ENCODE measurements at places on chromosomes 12 and 14.

DNA sequence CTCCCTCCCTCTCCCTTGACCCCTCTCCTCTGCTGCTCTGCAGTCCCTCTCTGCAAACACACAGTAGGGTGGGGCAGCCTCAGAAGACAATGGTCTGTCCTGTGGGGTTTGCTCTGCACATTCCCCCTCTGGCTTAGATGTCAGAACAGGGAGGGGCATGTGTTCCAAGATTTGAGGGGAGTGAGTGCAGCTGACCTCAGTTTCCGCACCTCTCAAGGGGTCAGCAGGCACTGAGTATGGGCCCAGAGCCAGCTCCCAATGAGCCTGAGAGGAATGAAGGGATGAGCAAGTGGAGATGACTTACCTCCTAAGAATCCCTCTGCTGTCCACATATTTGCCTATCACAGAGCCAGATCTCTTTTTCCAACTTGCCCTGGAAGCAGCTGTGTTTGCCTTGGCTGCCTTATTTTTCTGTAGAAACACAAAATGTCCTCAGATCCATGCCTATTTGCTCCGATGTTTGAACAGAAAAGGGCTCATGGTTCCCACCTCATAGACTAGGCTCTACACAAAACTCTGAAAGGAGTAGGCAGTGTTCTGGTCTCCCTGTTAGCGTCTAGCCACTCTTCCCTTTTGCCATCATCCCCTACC is 111.4 kb downstream of the CRACR2A start:
- no peak for DNase-seq

- DNase-seq = no peak
Observed at GRCh38 chr12:28355161-28355560, 164.9 kb downstream of the CCDC91 start.

- no peak for DNase-seq
Observed at GRCh38 chr14:95193081-95193480, 35.8 kb upstream of the DICER1 start.

- DNase-seq = no peak
Observed at GRCh38 chr12:26231470-26231869, 36.1 kb downstream of the SSPN start.

DNA sequence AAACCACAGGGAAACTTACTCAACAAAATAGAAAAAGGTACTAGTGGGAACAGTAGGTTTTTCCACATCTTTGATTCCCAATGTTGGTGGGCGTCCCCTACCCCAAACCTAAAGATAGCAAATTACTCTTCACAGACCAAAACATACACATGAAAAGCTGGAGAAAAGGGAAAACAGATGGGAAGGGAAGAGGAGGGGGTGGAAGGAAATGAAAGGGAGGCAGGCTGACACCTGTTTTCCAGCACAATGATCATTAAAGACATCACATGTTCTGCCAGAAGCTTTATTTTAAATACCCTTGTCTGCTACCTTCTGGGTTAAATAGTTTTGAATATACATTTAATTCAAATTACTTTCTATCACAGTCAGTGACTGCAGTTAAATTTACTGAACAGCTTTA is 1617.9 kb upstream of the SEL1L start:
- no peak for DNase-seq

- DNase-seq = no peak
Observed at GRCh38 chr12:86496595-86496994, 240.4 kb upstream of the MGAT4C start.

- no peak for DNase-seq
Observed at GRCh38 chr12:54146506-54147145, 42.2 kb downstream of the SMUG1 start.

DNA sequence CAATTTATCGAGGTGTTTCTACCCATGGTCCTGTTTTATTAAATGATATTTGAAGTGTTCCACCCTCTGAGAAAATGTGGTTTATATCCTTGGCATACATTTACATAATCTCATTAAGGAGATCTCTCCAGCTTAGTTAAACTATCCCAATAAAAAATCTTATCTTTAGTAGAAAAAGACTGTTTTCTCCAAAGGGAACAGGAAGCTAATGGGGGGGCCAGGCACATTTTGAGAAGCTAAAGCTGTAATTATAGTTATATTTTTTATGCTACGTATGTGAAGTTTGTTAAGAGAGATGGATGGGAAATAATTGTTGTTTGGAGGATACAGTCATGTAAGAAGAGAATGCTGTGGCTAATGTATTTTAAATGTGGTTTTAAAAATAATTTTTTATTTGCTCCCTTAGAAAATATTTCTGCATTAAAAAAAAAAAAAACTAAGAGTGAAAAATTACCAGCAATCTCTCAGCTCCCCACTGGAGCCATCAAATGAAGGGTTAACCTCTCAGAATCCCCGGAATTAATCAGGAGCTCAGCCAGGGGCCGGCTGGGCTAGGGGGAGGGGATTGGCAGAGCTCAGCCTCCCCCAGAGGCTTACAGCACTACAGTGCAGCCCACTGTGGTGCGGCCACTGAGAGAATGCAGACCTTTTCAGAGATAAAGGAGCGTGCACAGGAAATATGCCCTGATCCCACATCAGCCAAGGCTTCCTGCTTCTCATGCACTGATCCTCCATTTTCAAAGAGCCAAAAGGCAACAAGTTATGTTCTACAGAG is 185.8 kb downstream of the EGLN3 start:
- DNase-seq = no peak

GRCh38 chr14:65594153-65594881 is 181.8 kb downstream of the FUT8 start:
- DNase-seq = no peak

DNA sequence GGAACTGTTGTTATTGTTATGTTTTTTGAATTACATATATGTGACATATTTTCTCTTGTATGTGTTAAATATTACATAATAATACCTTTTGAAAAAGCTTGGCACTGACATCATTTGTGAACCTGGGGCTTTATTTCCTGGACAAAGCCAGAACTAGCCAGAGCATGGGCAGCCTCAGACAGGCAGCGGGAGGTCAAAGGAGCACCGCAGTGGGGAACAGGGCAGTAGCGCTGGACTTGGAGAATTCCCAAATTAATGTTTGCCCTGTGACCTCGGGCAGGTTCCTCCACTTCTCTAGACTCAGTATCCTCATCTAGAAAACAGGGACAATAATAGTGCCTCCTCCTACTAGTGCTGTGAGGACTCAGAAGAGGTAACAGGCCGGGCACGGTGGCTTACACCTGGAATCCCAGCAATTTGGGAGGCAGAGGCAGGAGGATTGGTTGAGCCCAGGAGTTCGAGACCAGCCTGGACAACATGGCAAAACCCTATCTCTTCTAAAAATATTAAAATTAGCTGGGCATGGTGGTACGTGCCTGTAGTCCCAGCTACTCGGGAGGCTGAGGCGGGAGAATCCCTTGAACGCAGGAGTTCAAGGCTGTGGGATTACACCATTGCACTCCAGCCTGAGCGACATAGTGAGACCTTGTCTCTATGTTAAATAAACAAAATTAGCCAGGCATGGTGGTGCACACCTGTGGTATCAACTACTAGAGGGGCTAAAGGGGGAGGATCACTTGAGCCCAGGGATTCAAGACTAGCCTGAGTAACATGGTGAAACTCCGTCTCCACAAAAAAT is 27.3 kb upstream of the ITPK1 start:
- no peak for DNase-seq

DNA sequence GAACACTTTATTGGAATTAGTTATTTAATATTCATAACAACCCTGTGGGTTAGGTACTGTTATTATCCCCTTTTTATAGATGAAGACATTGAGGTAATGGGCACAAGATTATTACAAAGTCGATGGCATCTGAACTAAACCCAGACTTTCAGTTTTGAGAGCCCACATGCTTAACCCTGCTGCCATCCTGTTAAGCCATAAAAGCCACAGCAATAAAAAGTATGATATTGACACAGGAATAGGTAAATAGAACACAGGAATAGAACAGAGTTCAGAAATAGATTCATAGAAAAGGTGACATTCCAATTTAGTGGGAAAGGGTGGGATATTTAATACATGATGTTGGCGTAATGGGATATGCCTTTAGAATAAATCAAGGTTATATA is 119.8 kb downstream of the SLC38A1 start:
- no peak for DNase-seq

- DNase-seq = no peak
Observed at GRCh38 chr14:102795060-102795925, 18.0 kb downstream of the TRAF3 start.

- DNase-seq = no peak
Observed at GRCh38 chr12:46744283-46744682, 81.5 kb downstream of the SLC38A4 start.

- no peak for DNase-seq
Observed at GRCh38 chr14:31572955-31573354, 11.8 kb downstream of the NUBPL start.

- no peak for DNase-seq
Observed at GRCh38 chr12:123801573-123802178, 39.6 kb downstream of the DNAH10 start.

- no peak for DNase-seq
Observed at GRCh38 chr12:13900718-13901117, 80.7 kb downstream of the GRIN2B start.

DNA sequence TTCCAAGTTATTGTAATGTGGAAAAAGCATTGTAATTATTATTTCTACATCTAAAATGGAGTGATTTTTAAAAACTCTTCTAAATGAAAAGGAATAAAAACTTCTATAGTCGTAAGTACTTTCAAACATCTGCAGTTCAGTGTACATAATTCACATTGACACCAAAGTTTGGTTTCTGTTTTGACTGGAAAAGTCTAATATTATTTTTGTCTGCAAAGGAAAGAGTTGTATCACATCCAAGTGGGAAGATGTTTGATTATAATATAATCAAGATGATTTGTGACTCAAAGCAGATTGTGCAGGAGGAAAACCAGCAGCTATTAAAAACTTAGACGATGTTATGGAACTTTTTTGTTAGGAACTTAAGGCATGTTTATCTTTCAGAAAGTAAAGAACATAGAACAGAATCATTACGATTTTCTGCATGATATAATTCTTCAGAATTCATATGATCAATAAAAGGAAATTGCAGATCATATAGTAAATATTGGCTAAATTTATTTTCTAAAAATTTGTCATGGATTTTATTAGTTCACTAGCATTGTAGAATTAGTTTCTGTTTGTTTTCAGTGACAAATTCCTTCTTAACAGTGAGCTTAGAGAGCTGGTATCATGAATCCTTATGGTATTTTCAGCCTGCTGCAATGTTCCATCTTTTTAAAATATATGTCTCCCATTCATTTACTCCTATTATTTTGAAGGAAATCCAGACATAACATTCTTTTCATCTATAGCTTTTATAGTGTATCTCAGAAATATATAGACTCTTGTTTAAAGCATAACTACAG is 145.8 kb downstream of the MIPOL1 start:
- no peak for DNase-seq

DNA sequence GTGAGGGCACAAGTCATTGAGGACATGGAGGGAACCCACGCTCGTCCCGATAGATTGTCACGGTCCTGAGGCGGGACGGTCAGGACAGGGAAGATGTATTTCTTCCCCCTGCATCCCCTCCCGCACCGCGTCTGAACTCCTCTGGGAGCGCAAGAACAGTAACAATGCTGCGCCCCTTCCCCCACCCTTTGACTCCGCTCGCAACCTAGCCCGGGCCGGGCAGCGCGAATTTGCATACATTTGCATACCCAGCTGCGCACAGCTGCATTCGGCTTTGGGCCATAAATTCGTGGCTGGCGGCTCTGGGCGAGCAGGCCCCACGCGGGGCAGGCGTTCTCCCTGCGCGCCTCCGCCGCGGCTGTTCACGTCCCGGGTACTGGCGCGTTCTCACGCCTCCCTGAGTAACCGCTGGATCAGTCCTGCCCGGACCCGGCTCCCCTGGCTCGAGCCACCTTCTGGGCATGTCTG is 29.0 kb upstream of the SMUG1 start:
- DNase-seq = no peak

- DNase-seq = no peak
Observed at GRCh38 chr14:34081576-34082136, 130.8 kb upstream of the EGLN3 start.

DNA sequence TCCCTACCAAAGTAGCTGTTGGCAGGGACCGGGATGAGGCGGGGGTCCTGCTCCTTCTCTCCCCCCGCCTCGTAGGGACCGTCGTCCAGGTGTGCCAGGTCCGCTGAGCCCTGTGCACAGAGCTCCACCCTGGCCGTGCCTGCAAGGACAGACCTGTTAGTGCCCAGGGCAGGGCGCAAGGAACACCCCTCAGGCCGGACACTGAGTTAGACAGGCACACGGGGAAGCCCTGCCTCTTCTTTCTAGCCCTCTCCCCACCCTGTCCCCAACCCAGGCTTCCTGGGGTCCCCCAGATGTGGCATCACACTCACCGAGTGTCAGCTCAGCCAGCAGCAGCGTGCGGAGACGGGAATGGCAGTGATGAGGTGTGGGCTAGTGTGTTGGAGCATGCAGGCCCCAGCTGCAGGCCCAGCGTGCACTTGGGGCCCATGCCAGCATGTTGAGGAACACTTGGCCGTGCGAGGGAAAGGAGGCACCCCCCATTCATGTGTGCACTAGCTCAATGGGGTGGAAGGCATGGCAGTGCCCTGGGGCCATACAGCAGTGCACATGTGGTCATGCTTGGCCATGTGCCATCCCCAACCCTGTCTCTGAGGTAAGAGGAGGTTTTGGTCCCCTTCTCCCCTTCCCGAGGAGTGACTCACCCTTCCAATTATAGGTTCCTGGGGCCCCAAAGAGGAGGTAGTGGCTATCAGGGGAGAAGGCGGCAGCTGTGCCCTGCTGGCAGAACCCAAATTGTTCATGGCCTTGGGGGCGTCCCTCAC is 7.3 kb downstream of the ITGA7 start:
- DNase-seq = no peak

- no peak for DNase-seq
Observed at GRCh38 chr12:46933947-46934346, 108.2 kb upstream of the SLC38A4 start.

DNA sequence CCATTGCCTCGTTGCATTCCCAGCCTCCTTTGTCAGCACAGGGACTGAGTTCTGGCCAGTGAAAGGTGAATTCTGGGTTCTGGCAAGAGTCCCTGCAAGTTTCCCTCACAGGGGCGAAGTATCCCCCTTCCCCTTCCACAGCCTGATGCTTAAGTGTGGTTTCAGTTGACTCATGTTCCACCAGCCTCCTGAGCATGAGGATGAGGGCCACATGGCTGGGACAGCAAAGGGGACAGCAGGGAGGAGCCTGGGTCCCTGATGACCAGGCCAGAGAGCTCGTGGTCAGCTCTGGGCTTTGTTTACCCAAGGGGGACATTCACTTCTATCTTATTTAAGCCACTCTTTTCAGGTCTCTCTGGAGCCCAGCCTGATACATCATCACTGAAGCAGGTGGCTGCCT is 36.5 kb downstream of the CACNA2D4 start:
- DNase-seq = no peak

- no peak for DNase-seq
Observed at GRCh38 chr12:105317942-105318621, 12.4 kb upstream of the C12orf75 start.

DNA sequence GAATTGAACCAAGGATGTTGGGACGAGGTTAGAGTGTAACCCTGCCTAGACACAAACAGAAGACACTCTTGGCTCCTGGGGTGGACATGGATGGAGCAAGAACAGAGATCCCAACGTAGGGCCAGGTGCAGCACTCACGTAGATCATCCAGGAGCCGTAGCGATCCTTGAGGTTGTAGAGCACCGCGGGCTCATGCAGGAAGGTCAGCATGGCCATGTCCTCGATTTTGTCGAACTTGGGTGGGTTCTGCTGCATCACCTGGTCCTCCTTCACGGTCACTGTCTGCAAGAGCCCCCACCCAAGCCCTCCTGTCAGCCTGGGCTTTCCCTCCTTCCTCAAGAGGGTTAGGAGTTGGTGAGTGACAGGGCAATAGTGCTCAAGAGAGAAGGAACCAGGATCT is 2.5 kb downstream of the MYH7 start:
- DNase-seq = no peak

GRCh38 chr12:112627851-112628250 is 163.7 kb upstream of the RPH3A start:
- DNase-seq = no peak

All from stimulated activated CD8-positive, alpha-beta memory T cell treated with anti-CD3 and anti-CD28 coated beads, Interleukin-7, amount 100 ng/mL, for 24 hours (primary cell).